ENCODE measurements at places on chromosomes 1 and 21.

DNA sequence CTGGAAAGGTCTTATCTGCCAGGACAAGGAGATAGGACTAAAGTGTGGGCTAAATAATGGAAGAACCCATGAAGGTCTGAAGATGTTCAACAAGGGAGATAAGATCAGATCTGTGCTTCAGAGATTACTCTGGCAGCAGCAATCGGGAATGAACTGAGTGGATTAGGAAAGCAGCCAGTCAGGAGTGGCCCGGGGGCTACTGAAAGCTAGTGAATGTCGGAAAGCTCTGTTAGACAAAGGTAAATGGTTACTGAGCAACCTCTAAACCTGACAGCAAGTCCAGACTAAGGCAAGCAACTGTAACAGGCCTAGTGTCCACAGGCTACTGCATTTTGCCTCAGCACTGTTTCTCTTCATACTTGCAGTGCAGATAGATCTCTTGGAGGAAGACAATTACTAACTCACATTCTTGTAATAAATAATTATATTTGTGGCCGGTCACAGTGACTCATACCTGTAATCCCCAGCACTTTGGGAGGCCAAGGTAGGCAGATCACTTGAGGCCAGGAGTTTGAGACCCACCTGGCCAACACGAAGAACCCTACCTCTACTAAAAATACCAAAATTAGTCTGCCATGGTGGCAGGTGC is 12.5 kb downstream of the IQGAP3 start:
- no peak for DNase-seq

- no peak for DNase-seq
These were observed 15.6 kb downstream of the PDE9A start for GRCh38 chr21:42669041-42669440.

- DNase-seq: no peak
These were observed 217.9 kb upstream of the VAMP3 start for GRCh38 chr1:7553042-7553690.

DNA sequence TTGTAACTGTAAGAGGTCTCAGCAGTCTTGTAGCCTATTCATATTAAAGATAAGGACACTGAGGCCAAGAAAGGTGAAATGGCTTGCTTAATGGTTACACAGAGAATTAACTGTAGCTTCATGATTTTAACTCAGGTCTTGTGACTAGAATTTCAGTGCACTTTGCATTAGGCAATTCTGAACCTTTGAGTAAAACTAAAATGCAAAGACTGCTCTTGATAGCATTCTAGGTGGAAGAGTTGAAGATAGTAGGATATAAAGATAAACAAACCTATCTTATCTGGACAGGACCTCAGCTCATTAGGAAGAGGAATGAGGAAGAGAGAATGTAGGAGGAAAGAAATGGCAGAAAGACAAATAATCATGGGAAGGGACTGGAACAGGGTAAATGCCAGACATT is 68.6 kb upstream of the RGL1 start:
- no peak for DNase-seq

DNA sequence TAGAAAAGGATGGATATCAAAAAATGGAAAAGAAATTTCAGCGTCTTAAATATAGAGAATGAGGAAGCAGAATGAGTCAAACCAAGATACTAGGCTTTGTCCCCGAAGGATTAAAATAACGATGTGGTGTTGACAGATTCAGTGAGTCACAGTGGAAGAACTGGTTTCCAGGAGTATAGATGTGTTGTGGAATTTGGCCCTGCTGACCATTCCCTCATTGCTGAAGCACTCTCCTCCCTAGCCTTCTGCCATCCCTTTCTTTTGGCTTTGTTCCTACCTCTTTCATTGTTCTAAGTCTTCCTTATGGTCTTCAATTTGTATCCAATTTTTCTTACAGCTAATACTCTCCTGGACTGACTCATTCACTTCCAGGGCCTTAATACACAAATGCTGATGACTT is 23.1 kb upstream of the USP25 start:
- DNase-seq: no peak

DNA sequence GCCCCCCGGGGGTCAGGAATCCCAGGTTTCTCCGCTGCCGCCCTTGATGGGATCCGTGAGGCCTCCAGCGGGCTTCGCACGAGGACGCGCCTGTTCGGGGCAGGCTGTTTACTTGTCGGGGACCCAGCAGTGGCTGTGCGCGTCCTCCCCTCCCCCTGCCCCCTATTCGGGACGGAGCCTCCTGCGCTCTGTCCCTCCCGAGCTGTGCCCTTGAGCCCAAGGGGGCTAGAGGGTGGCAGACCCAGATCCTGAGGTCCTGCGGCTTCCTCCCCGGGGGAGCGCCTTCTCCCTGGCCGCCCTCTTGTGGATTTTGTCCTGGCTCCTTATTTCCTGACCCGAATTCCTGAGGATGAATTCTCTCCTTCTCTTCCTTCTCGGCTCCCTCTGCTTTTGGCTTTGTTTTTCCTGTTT is 38.4 kb downstream of the PIK3CD start:
- DNase-seq: peak; percentile 39

DNA sequence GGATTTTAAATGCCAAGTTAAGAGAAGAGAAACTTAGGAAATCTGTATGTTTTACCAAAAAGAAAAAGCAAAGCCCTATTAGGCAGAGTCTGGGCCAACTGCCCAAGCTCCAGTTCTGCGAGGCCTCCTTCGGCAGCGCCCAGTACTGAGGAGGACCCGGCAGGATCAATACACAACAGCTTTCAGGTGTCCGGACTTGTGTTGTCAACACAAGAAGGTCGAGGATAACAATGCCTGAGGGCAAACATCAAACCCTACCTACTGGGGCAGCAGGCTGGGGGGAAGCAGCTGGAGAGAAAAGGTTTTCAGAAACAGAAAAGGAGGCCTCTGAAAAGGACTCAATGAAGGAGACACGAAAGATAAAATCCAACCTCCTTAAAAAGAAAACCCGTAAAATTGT is 98.1 kb upstream of the GJB5 start:
- DNase-seq: no peak

Data from CD4-positive, alpha-beta T cell treated with Interleukin-6 for 4 hours (primary cell).